ENCODE measurements at places on chromosomes 1 and 21.

DNA sequence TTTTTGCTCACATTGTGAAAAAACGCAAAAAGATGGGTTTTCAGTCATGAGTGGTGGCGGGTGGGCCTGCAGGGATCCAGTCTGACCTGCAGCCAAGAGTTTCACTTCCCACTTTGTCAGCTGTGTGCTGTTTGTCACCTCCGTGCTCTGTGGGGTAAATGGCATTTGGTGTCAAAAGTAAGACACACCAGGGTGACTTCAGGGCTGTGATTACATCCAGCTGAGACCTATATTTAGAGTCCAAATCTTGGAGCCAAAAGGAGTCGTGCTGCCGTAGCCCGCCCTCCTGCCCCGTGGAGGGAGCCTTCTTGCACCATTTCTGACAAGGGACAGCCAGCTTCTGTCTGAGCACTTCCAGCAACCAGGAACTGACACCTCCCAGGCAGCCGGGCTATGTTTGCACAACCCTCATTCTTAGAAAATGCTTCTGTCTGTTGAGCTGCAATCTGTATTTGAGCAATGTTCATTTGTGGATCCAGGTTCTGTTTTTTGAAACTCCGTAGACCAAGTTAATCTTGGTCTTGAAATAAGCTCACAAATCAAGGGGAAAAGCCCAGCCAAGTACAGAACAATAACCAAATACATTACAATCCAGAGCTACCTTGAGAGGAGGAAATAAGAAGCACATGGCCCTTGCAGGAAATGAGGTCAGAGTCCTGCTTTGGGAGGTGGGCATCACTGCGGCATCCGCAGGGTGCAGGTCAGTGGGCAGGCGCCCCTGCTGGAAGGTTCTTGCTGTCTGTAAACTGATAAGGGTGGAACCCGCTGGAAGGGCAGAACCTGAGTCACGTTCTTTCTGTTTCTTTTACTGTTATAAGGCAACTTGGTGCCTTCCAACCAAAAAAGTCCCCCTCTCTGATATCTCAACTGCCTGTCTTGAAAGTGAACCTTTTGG lies 14.4 kb downstream of the ABCG1 start:
- DNase-seq = no peak

GRCh38 chr1:48202030-48202752 lies 20.3 kb upstream of the SLC5A9 start:
- peak; percentile 27 for DNase-seq

- DNase-seq = no peak
These were observed at the start of gene FMO2 for GRCh38 chr1:171185091-171185490. Gene FMO2 (plus strand): TSS chr1:171185300. CDS start chr1:171185714, 414 bp downstream.

GRCh38 chr21:15250384-15250783 lies 185.6 kb upstream of the NRIP1 start:
- no peak for DNase-seq

- no peak for DNase-seq
These were observed 9.1 kb downstream of the SYT2 start for GRCh38 chr1:202701200-202701599.

All from LNCaP clone FGC (cell line).